Common myeloid progenitor, CD34-positive (primary cell): ENCODE measurements at places on chromosomes 16 and 17.

- H3K27me3 ChIP-seq = peaks cover 3% of the 10 kb centered on the region
- DNase-seq = no peak
- H3K4me3 ChIP-seq = no peak overlapping the region
- no peak overlapping the region for H3K27ac ChIP-seq
- no peaks in the 10 kb centered on the region for H3K36me3 ChIP-seq
- H3K4me1 ChIP-seq = no peaks in the 10 kb centered on the region
Observed at GRCh38 chr17:72487731-72488494, 367.1 kb downstream of the SOX9 start.

DNA sequence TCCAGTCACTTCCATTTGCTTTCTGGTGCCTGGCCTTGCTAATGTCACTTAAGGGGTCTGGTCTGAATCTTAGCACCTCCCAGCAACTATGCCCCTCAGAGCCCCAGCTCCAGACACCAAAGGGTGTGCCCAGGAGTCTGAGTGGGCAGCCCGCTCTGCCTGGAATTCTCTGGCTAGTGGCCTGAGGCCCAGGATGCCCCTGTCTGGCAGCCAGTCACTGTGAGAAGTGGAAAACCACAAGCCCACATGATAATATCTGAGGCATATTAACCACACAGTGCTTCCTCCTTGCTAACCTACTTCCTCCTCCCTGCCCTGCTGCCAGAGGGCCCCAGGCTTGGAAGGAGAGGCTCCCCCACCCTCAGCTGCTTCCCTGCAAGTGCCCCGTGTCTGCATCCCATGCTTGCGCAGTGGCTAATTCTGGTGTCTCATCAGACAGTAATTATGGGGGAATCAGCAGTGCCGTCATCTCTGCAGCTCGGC, 14.0 kb downstream of the SRCIN1 start:
- no peak overlapping the region for H3K27ac ChIP-seq
- peak; percentile 78 for DNase-seq
- H3K4me3 ChIP-seq = no peak overlapping the region

DNA sequence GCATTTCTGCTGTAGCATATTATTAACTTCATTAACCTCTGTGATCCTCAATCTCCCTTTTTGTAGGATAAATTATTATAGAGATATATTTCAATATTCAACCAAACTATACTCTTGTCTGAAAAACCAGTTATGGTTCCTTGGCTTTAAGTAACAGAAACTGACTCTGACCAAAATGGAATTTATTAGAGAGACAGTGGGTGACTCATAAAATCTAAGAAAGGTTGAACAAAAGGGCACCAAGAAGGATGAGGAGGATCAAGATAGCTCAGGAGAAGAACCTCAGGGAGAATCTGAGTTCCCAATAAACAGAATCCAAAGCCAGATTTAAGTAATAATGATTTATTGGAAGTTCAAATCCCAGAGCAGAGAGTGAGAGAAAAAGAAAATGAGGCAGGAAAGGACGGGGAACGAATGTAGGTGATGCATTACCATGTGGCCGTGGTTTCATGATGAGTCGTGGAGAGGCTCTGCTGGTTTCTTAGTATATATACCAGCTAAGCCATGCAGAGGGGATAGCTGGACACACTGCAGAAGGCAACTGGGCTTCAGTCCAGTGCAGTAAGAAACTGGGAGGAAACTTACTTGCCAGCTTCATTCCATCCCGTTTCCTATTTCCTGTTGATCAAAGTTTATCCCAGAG, 151.5 kb upstream of the GOT2 start:
- H3K36me3 ChIP-seq = no peaks in the 10 kb centered on the region
- no peak for DNase-seq
- no peak overlapping the region for H3K27ac ChIP-seq
- H3K4me3 ChIP-seq = no peak overlapping the region
- no peaks in the 10 kb centered on the region for H3K27me3 ChIP-seq
- H3K4me1 ChIP-seq = peaks cover 20% of the 10 kb centered on the region

DNA sequence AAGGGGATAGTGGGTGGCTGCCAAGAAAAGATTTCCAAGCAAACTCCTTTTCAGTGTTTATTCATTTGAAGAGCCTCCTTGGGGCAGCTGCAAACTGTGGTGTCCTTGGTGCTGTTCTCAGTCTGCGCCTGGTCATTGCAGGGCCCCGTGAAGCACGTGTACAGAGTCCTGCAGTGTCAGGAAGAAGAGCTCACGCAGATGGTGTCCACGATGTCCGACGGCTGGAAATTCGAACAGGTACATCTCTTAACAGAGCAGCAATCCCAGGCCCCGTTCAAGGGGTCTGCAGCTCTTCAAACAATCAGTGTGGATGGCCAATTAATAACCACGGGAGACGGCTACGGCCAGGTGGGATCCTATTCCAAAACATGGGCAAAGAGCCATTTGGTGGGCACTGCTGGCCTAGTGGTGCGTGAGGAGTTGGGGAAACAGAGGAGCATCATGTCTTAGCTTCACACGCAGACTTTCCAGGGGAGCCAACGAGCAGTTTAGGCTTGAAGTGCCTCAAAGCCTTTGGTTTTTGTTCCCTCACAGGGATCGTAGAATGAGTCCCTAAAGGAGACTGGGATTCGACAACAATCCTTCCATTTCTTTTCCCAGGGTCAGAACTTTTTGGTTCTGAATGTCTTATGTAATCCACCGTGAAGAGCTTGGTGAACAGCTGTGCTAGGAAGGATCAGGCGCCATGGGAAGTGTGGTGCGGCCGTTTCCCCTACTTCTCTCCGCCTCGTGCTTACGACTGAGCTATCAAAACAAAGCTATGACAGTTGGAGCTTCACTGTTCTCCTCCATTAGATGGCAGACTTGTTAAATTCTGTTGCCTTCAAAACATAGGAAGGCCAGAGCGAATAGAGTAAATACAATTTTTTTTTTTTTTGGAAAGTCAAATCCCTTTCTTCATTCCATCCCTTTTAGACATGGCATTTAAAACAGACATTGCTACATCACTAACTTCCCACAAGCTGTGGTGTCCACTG, 12.6 kb downstream of the KCTD2 start:
- H3K27me3 ChIP-seq = no peaks in the 10 kb centered on the region
- H3K27ac ChIP-seq = peak overlapping the region; percentile 46
- H3K4me3 ChIP-seq = no peak overlapping the region
- H3K4me1 ChIP-seq = peaks cover 4% of the 10 kb centered on the region
- peaks cover 56% of the 10 kb centered on the region for H3K36me3 ChIP-seq
- DNase-seq = peak; percentile 78

- peaks cover 75% of the 10 kb centered on the region for H3K36me3 ChIP-seq
- DNase-seq = no peak
- H3K27ac ChIP-seq = no peak overlapping the region
- no peaks in the 10 kb centered on the region for H3K4me1 ChIP-seq
- H3K27me3 ChIP-seq = no peaks in the 10 kb centered on the region
Observed at GRCh38 chr17:76063875-76064546, 8.3 kb downstream of the SRP68 start.

DNA sequence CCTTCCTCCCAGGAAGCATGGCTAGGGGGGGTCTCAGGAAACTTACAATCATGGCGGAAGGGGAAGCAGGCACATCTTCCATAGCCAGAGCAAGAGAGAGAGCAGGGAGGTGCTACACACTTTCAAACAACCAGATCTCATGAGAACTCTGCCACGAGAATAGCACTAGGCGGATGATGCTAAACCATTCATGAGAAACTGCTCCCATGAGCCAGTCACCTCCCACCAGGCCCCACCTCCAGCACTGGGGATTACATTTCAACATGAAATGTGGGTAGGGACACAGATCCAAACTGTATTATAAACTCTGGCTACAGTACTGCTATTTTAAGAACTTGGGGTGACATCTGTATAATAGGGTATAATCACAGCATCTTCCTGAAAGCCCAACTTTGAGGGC, 83.1 kb upstream of the CACNG5 start:
- no peaks in the 10 kb centered on the region for H3K4me1 ChIP-seq
- DNase-seq = no peak
- no peak overlapping the region for H3K4me3 ChIP-seq
- H3K36me3 ChIP-seq = no peaks in the 10 kb centered on the region

- H3K27ac ChIP-seq = no peak overlapping the region
- peaks cover 15% of the 10 kb centered on the region for H3K27me3 ChIP-seq
- H3K36me3 ChIP-seq = no peaks in the 10 kb centered on the region
Observed at GRCh38 chr17:5706577-5707210, 122.4 kb upstream of the NLRP1 start.

GRCh38 chr16:28873543-28874201, 4.6 kb upstream of the ATP2A1 start:
- H3K27me3 ChIP-seq = no peaks in the 10 kb centered on the region
- peaks cover 36% of the 10 kb centered on the region for H3K36me3 ChIP-seq
- H3K27ac ChIP-seq = no peak overlapping the region
- H3K4me1 ChIP-seq = peaks cover 18% of the 10 kb centered on the region
- peak; percentile 70 for DNase-seq

DNA sequence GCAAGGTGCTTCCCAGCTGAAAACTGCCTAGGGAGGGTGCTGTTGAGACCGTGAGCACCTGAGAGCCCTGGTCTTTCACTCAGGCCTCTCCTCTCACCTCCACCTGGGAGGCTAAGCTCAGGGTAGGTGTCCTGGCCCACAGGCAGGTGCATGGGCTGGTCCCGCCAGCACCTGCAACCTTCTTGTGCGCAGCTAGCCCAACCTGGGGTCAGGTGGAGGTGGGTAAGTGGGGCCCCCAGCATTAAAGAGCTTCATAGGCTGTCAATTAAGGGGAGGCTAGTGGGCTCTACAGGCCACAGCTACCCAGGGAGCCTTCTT, 8.7 kb downstream of the ADCY7 start:
- H3K4me3 ChIP-seq = peak overlapping the region; percentile 71
- H3K27me3 ChIP-seq = no peaks in the 10 kb centered on the region
- peaks cover 77% of the 10 kb centered on the region for H3K4me1 ChIP-seq
- DNase-seq = no peak
- peaks cover 3% of the 10 kb centered on the region for H3K36me3 ChIP-seq
